ENCODE measurements at places on chromosomes 16 and 17.

GRCh38 chr16:8751481-8752311 lies 45.7 kb downstream of the TMEM186 start:
- no peak for DNase-seq

- DNase-seq = no peak
These were observed 542.4 kb upstream of the C16orf82 start for GRCh38 chr16:26524281-26524680.

GRCh38 chr16:9957433-9957832 lies 224.8 kb downstream of the GRIN2A start:
- DNase-seq = no peak

- no peak for DNase-seq
These were observed 114.5 kb upstream of the C17orf78 start for GRCh38 chr17:37261286-37261685.

DNA sequence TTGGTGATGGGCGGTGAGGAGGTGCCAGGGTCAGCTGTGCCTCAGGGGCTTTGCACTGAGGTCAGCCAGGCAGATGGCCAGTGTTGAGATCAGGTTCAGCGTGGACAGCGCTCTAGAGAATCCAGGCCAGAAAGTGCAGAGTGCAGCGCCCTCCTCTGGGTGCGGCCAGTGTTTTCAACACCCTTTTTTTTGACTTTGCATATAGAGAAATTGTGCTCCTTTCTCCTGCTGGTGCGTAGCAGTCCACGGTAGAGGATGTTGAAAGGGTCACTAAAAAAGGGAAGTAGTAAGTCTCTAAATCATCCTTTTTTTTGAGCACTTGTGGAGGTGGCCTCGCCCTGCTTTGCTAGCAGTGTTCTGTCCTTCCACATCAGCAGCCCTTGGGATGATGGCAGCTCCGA lies 53.9 kb downstream of the BANP start:
- DNase-seq = no peak

DNA sequence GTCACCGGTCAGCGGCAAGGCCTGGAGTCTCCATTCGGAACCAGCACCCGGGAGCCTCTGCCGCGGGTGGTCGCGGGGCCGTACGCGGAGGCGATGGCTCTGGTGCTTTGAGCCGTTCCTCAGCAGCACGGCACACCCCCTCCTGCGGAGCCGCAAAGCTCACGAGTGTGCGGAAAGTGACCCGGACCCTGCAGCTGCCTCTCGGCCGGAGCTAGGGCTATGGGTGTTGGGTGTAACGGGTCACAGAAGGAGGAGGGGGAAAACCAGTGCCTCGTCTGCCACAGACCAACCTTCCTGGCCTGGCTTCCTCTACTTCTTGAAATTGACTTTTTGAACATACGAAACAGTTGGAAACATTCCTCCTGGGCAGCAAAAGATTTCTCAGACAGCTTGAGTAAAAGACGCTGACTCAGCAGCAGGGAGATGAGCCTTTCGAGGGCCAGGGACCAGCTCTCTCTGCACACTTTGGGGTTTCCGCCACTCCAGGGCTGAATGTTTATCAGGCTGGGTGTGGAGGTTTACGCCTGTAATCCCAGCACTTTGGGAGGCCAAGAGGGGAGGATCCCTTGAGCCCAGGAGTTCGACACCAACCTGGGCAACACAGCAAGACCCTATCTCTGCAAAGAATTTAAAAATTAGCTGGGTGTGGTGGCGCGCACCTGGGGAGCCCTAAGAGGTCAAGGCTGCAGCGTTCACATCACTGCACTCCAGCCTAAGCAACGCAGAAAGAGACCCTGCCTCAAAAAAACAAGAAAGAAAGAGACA lies 26.4 kb upstream of the PITPNA start:
- DNase-seq = no peak

GRCh38 chr17:77837917-77838316 lies 120.6 kb upstream of the TNRC6C start:
- no peak for DNase-seq

DNA sequence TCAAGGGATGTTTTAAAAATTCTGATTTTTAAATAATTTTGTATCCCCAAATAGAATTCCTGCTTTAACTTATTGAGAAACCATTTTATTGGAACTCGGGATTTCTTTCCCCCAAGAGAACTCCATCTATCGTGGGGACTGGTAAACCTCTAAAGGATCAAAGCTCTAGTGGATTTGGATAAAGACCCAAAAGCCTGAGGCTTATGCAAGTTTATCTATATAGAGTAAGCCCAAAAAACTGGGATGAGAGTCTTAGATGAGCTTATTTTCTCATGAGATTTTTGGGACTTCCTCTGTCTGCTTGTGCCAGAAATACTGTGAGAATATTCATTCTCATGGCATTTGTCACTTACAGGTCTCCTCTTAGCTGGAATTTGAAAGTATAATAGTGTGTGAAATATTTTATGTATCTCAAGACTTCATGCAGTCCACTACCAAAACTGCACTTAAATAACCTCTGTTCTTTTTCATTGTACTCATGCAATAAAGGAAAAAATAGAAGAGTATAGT lies 333.1 kb downstream of the BCAS3 start:
- DNase-seq = no peak

DNA sequence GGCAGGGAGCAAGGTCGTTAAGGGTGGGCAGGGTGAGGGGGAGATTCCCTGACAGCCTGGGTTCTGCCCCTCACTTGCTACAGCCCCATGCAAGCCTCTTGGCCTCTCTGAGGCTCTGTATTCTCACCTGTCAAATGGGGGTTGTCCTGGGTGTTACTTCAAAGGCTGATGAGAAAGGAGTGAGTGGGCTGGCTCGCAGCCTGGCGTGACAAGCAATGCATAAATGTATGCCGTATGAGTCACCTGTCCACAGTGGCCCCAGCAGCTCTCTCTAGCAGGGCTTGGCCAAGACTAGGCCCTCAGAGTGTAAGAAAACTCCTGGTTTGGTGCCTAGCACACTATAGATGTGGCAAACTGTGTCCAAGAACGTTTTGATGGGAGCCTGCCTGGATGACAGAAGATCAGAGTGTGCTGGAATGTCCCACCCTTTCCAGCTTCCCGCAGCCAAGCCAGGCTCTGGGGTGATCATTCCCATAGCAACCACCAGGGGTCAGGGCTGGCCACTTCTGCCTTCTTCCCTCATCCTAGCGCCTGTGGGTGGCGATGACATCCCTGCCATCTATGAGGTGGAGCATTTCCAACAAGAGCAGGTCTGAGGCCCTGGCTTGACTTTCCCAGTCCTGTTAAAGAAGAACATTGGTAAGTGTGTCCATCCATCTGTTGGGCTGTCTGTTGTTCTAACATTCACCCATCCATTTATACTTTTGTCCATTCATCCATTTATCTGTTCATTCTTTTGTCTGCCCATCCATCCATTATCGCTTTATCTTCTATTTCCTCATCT lies 37.2 kb upstream of the ADGRG1 start:
- DNase-seq = peak; percentile 36

DNA sequence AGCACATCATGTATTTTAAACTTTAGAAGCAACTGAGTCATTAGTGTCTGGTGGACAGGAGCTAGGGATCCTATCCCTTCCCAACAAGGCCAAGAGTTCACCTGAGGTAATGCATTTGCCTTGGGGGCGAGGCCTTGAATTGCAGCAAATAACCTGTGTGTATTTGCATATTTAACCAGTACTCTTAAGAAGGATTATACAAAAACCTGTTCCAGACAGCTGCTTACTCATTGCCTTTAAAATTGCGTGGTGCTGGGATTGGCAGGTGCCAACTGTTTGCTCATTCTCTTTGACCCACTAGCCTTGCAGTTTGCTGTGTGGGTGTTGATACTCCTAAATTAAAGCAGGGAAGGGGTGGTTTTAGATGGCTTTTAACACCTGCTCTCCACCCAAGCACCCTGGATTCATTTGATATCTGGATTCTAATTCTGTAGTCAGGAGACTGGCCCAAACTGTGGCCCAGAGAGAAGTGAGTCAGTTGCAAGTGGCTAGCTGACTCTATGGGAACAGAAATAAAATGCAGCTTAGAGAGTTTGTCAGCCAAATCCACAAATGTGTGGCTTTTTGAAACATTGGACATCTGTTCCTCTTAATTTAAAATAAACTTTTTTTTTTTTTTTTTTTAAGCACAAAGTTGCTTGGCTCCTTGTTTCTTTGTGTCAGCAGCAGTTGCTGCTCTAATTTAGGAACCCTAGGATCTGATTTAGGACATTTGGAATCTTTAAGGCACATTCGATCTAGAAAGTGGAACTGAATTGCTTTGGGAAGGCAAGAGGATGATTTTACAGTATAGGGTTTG lies 46.9 kb downstream of the TUBD1 start:
- DNase-seq = no peak

- peak; percentile 6 for DNase-seq
These were observed at the start of gene MMD for GRCh38 chr17:55421179-55421934. TSS of gene MMD (minus strand) at chr17:55421835. CDS start at chr17:55421695, 140 bp downstream.

DNA sequence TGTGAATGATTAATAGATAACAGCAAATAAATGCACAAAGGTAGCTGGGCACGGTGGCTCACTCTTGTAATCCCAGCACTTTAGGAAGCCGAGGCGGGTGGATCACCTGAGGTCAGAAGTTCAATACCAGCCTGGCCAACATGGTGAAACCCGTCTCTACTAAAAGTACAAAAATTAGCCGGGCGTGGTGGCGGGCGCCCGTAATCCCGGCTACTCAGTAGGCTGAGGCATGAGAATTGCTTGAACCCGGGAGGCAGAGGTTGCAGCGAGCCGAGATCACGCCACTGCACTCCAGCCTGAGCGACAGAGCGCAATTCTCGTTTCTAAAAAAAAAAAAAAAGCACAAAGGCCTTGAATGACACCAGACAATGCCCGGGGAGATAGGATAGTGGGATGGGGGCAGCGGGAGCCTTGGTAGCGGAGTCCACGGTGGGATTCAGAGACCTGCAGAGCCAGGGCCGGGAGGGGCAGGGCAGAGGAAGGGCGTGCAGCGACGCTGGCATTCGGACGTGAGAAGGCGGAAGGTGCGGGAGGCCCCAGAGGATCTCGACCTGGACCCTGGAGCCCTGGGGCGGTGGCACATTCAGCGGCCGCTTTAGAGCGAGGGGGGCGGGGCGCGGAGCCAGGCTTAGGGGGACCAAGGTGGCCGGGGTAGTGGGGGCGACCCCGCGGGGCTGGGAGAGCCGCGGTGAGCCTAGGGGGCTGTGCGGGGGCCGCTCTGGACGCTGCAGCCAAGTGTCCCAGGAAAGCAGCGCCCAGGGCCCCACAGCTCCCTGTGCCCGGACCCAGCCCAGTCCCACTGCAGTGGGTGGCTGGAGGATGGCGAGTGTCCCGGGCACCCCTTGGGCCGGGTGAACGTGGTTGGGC lies 999 bp upstream of the FLYWCH2 start:
- DNase-seq = no peak

DNA sequence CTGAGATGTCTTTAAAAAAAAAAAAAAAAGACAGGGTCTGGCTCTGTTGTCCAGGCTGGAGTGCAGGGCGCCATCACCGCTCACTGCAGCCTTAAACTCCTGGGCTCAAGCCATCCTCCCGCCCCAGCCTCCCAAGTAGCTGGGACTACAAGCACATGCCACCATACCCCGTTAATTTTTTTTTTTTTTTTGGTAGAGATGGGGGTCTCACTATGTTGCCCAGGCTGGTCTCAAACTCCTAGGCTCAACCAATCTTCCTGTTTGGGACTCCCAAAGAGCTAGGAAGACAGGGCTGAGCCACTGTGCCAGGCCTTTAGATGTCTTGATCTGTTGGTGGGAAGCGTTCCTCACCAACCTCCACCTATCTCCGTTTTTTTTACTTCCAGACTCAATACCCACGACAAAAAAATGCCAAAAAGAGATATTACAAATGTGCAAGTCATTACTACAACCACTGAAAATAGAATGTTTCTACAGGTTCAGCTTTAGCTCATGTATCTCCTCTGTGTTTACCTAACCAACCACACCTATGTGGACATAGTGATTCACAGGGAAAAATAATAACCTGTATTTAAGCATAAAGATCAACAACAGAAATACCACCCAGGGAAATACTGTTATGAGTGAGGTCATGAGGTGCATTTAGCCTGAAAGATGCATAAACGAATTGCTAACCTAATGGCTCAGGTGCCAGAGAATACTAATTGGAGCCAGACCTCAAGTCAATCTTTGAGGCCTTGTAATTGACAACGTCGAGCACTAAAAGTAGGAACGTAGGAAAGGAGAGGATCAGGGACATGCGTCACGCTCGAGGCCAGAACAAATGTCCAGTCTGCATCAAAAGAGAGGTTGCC lies 22.6 kb downstream of the NACA2 start:
- no peak for DNase-seq

GRCh38 chr17:20203018-20203417 lies 193.9 kb downstream of the SPECC1 start:
- no peak for DNase-seq

GRCh38 chr16:7422036-7422888 lies 89.6 kb downstream of the RBFOX1 start:
- no peak for DNase-seq

DNA sequence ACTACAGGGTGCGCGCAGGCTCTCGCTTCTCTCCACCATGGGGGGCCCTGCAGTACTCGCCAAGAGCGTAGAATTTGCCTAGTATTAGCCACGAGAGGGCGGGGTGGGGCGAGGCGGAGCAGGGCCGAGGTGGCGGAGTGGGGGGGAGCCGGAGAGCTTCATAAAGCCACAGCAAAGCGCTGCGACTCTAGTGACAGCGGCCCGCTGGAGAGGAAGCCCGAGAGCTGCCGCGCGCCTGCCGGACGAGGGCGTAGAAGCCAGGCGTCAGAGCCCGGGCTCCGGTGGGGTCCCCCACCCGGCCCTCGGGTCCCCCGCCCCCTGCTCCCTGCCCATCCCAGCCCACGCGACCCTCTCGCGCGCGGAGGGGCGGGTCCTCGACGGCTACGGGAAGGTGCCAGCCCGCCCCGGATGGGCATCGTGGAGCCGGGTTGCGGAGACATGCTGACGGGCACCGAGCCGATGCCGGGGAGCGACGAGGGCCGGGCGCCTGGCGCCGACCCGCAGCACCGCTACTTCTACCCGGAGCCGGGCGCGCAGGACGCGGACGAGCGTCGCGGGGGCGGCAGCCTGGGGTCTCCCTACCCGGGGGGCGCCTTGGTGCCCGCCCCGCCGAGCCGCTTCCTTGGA lies at the start of gene TBX21:
Gene TBX21, plus strand, starts transcription at position 190 of the 627 bp plus-strand sequence. Its CDS starts 219 bp downstream, at position 409.
- DNase-seq = peak; percentile 81

- no peak for DNase-seq
These were observed 2.9 kb upstream of the MT2A start for GRCh38 chr16:56605475-56605874.

DNA sequence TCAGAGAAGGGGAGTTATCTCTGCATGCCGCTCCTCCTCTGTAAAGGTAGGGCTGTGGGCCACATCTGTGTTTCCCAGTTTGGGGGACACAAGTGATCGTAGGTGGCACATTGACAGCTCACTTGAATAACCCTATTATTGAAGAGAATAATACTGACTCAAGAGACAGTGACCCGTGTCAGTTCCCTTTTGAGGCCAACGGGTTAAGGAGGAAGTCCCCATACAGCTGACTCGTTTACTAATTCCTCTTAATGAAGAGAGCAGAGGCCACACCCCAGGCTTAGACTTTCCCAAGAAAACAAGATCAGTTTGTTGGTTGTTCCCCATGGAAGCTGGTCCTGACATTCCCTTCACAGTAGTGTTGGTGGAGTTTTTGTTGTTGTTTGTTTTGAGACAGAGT lies 33.0 kb downstream of the IL4R start:
- no peak for DNase-seq

GRCh38 chr16:84561291-84561690 lies 56.6 kb downstream of the COTL1 start:
- no peak for DNase-seq
